ENCODE measurements at places on chromosomes 7 and 10.

DNA sequence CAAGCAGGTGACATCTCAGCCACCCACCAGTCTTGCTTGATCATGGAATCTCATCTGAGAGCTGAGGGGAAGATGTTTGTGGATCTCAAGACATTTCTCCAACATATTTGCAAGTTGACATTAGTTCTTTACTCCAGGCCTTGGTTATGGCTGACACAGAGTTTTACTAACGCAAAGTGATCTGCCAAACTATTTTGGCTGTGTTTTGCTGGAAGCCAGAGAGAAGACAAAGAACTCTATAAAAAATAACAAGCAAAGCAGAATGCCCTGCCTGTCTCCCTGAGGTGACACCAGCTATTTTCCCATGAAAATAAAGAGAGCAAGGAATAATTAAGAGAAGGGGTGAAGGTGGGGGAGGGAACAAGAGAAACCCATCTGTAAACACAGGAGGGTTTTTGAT lies 286.4 kb downstream of the WDR11 start:
- no peak for DNase-seq

- no peak for DNase-seq
Observed at GRCh38 chr7:121753944-121754343, 119.0 kb upstream of the PTPRZ1 start.

GRCh38 chr7:112052993-112053736 lies 153.0 kb downstream of the DOCK4 start:
- no peak for DNase-seq

DNA sequence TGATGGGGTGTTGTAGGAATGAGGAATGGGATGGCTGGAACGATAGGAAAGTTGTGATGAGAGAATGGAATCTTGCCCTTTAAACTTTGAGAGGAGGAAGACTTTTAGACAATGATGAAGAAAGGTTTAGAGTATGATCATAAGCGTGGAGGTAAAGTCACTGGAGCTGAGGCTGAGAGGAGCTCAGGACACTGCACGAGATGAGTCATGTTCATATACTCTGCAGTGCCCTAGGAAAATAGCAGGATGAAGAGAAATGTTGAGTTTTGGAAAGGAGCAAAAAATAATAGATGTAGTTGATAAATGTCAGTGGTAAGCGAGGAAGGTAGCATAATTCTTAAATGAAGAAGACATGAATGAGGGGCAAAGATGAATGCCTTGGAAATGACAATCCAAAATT lies 28.3 kb upstream of the CUL1 start:
- DNase-seq = no peak

DNA sequence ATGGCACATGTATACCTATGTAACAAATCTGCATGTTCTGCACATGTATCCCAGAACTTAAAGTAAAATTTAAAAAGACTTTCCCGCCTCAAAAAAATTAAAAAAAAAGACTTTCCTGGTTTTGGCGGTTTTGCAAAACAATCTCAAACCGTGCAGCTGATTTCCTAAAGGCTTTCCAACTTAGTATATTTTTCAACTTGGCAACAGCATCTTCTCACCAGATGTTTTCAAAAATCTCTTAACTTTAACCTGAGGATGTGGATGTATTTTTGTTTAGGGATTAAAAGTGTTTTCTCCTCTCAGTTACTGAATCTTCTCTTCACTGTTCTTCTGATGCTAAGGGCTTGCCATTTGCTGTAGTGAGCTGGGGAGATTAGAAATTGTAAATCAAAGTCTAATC lies 96.5 kb upstream of the PLPP4 start:
- no peak for DNase-seq

- DNase-seq = no peak
Observed at GRCh38 chr10:120827251-120827875, 23.8 kb upstream of the WDR11 start.

GRCh38 chr7:80147543-80148391 lies 13.1 kb downstream of the GNAI1 start:
- DNase-seq = peak; percentile 90

- DNase-seq = no peak
Observed at GRCh38 chr7:4951304-4951703, 7.7 kb downstream of the MMD2 start.

DNA sequence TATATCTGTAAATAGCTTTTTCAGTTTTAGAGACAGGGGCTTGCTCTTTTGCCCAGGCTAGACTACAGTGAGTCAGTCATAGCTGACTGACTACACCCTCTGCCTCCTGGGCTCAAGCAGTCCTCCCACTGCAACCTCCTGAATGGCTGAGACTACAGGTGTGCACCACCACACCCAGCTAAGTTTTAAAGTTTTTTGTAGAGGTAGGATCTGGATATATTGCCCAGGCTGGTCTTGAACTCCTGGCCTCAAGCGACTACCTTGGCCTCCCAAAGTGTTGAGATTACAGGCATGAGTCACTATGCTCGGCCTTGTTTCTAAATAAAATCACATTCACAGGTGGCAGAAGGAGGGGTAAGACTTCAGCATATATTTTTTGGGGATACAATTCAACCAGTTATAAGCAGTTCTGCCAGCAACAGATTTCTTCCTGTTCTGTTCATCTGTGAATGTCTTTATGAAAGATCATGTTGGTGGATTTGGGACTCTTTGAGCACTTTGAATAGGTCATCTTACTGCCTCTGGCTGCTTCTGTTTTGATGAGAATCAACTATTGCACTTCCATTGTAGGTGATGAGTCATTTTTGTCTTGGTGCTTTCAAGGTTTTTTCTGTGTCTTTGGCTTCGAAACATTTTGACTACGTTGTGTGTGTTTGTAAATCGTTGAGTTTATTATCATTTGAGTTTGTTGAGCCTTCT lies 15.7 kb downstream of the RBM33 start:
- DNase-seq = peak; percentile 24

DNA sequence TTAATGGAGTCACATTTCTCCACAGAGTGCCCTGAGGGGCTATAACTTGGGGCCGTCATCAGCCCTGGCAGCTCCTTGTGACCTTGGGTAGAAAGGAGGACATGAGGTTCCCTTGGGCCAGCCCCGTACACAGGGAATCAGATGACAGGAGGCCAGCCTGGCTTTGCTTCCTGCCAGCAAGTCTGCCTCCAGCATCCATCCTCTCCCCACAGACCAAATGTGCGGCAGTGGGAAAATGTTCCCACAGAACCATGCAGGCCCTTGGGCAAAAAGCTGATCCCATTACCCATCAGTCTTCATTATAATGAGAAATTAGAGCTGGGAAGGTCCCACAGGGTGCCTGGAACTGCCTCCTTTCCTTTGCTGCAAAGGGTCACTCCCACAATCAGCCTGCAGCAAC lies 908.3 kb downstream of the GRID1 start:
- no peak for DNase-seq

DNA sequence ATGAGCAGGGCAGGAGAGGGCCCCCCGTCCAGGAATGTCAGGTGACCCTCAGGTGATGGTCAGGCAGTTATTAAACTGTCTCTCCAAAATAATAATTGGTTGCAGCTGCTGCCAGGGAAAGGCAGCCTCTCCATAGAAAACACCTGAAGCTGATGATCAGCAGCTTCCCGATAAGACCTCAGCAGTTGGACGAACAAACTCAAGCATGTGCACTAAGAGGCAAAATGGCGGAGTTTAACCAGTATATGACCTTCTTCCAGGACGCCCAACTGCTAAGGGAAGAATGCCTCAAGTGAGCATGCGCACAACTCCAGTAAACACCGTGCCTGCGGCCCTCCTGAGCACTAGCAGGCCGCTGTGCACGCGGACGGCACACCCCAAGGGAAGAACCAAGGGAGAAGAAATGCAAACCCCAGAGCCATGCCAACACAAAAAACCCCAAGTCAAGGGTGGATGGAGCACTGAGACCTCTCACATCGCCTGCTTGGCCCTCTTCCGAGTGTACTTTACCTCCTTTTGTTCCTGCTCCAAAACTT lies 38.9 kb upstream of the ADARB2 start:
- DNase-seq = no peak

DNA sequence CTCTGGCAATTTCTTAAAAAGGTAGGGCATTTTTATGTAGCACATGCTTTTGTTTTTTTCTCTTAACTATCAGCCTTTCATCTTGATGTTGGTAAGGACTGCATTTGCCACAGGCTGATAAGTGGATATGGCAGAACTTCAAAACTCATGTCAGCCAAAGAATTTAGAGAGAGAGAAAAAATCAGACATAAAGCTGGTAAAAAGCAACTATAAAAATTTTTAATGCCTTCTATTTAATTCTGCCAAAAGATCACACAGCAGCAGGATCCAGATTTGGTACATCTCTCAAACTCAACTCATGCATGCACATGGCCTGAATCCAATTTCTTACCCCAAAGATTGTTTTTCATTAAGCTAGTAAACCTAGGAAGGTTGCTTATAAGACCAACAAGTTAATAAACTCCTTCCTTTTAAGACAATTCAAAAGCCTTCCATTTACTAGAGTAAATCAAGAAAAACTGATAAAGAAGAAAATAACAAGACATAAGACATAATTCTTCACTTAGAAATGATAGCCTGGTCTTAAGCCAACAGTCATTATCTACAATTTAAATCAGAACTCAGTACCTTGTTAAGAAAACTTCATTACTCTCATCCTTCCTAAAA lies 69.3 kb downstream of the GLI3 start:
- no peak for DNase-seq

DNA sequence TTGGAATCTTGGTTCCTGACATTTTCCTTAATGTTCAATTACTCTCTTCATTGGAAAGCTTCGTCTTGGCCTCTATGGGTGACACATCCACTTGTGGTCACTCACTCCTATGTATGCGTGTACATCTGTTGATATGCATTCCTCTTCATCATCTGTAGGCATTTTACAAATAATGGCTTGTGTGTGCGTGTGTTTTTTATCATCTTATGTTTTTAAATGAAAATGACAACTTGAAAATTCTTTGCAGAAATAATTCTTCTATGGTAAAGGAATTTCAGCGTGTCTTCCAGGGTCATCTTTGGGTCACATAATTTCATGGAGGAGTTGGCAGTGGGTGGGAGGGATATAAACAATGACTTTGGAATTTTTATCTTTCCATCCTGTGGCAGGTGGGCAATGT lies 925.1 kb downstream of the LRMDA start:
- peak; percentile 57 for DNase-seq

- DNase-seq = peak; percentile 71
Observed at GRCh38 chr10:114767101-114767985, 54.2 kb upstream of the FHIP2A start.

DNA sequence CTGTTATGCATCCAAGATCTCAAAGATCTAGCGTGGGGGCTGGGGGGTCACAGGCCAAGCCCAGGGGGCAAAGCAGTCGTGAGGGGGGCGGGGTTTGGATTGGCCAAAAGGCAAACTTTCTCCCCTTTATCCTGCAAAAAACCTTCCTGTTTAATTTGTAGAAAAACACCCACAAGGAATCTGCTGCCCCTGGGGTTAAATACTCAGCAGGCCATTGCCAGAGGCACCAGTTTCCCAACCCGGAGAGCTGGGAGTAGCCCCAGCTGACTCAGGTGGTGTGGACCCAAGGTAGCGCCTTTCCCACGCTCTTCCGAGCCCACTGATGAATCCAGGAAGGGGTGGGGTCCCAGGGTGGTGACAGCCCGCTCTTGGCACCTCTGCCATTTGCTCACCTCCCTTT lies 21.4 kb downstream of the KCP start:
- DNase-seq = no peak

GRCh38 chr7:106365252-106366005 lies 80.6 kb upstream of the NAMPT start:
- no peak for DNase-seq

DNA sequence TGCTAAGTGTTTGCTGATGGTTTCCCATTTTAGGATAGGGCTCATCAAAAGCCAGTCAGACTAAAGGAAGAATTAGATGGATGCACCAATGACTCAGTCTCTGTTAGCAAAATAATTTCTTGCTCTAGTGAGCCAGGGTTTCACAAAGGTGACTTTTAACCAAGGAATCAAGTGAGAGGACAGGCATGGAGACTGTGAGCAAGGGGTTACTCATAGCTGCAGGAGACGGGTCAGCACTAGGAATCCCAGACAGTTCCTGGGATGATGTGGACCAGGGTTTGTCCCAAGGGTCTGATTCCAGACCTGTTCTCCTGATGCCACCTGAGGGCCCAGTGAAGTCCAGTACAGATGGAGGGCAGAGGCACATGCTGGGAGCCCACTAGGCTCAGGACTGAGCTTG lies 138.1 kb downstream of the NOC3L start:
- peak; percentile 62 for DNase-seq

- DNase-seq = no peak
Observed at GRCh38 chr7:131934452-131934851, 378.0 kb upstream of the PODXL start.

DNA sequence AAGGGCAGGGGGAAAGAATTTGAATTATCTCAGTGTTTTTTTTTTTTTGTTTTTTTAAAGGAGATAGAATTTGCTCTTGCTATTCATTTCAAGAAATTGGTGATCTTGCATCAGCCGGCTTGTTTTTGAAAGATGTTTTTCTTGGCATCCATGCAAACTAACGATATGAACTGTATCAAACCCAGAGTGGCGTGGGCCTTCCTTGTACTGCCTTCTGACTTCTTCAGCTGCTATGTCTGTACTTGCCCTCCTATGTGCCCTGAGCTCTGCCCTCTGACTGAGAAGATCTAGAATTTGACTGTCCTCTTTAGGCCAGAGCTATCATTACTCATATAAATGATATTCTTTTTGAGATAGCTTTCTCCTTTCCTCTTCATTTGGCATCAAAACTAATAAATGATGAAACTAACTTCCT lies 183.1 kb downstream of the EXOC4 start:
- DNase-seq = peak; percentile 90

- peak; percentile 9 for DNase-seq
Observed at GRCh38 chr7:7790041-7790741, 71.8 kb upstream of the RPA3 start.

DNA sequence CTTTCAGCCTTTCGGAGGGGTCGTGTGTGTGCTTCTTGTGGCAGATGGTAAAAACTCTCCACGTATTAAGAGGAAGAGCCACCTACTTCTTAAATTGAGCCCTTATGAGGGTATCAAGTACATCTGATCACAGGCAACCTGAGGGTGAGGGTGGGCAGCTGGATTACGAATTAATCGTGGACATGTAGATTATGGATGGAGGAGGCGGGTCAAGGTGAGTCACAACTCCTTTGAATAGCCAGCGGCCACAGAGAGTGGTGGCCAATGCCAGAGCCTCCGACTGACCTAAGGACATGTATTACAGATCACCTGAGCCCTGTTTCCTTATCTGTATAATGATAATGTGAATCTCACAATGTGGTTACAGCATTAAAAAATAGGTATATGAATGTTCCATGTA lies 1083.9 kb downstream of the SORCS3 start:
- DNase-seq = no peak

DNA sequence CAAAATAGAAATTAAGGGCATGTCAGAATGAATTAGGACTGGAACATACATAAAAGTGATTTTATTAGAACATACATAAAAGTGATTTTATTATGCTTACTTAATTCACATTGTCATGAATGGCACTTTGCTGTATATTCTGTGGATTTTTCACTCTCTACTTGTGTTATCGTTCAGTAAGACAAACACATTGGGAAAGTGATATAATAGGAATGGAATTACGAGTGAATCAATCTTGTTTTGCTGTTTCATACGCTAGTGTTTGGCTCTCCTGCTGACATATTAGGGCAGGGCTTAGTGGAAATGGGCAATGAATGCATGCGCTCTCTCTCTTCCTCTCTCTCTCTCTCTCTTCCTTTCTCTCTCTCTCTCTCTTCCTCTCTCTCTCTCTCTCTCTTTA lies 561.1 kb downstream of the ACTR3B start:
- DNase-seq = no peak

GRCh38 chr7:75565132-75565837 lies 73.2 kb downstream of the SPDYE5 start:
- peak; percentile 94 for DNase-seq

Data from EL (cell line).